Activated naive CD4-positive, alpha-beta T cell treated with anti-CD3 and anti-CD28 coated beads, Interleukin-2, amount 10 ng/mL, durations not matched to agents 7 days and 5 days (primary cell): ENCODE measurements at places on chromosomes 13 and 19.

GRCh38 chr13:22018076-22018835 is 347.4 kb downstream of the FGF9 start:
- DNase-seq, result no peak

DNA sequence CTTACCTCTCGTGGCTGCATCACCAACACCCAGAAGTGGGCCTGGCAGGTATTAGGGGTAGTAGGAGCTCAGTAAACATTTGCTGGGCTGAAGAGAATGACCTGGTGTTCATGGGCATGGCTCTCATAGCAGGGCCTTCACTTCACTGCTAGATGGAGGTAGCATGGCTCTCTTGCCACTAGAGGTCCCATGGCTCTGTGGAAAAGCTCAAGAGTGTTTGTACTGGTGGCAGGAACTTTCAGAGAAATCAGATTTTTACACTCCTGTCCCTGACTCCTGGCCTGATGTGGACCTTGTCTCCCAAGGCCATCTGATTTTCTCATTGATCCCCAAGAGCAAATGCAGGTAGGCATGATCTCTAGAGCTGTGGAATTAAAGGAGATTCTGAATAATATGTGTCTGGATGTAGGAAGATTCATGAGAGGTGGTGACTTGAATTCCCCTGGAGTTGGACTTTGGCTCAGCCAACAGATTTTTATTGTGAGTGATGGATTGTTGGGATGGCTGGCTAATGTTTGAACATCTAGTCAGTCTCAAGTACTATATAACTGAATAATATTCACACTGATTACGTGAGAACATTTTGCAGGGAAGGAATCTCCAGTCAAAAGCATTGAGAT is 5.7 kb downstream of the ZNF574 start:
- peak; percentile 35 for DNase-seq

- peak; percentile 63 for DNase-seq
Measured at GRCh38 chr19:34336781-34337271, 28.2 kb upstream of the GPI start.

DNA sequence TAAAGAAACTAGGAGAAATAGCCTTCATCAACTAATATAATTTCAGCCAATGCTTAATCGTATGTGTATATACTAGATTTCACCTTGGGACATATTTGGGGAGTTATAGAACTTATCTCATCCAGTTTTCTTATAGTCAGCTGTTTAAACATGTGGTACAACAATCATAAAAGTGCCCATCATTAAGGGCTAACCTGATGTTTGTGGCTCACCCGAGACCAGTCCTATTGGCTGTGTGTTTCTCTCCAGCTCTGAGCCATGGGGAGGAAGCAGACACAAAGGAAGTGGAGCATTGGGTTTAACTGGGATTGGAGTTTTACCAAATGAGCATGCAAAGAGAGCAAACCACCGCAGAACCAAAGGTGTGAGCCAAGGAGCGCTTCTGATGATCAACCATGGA is 114.3 kb upstream of the KLF12 start:
- DNase-seq, result no peak

- no peak for DNase-seq
Measured at GRCh38 chr13:84812789-84813188, 930.5 kb upstream of the SLITRK1 start.

- no peak for DNase-seq
Measured at GRCh38 chr13:80338781-80339562, 2.0 kb downstream of the SPRY2 start.

DNA sequence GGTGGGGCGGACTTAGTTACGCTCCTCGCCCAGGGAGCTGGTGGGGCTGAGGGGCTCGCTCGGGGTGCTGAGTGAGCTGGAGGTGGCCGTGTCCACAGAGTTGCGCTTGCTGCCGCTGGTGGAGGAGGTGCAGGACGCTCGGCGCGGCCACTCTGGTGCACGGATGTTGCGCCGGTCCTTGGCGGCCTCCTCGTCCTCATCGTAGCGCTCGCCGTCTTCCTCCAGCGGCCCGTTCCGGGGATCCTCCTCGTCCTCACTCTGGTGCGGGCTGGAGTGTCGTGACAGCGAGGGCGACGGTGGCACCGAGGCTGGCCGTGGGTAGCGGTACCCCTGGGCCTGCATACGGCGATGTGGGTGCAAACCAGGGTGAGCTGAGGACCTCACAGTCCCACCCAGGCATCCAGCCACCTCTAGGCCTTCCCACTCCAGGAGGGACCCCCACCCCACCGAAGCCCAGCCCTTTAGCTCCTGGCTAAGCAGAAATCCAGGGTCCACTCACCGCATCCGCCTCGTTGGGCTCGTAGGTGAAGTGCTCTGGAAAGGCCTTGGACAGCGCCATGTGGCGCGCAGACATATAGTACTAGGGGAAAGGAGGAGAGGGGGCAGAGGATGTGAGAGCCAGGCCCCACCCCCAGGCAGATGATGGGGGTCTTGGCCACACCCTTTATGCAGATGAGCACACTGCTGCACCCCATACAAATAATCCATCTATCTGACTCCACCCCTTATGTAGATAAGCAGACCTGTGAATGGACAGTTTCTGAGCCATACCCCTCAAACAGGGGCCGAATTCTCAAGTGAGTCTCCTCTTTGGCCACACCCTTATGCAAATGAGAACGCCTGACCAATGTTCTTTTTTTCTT is 4.4 kb downstream of the FTL start:
- DNase-seq, result no peak

- DNase-seq, result no peak
Measured at GRCh38 chr19:16232568-16232967, 34.9 kb downstream of the AP1M1 start.

DNA sequence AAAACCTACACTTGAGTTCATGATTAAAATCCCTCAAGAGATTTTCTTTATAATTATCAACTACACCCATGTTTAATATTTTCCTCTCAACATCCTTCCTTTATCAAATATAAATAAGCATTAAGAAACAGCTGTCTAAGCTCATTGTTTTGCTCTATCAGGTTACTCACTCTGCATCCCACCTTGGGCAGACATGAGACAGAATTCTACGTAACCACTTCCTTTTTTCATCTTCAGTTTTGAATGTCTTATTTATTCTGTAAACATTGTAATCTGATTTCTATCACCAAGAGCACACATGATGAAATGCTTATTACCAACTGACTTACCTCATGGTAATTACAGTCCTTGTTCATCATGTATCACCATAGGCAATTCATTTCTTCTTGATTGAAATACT is 1256.6 kb upstream of the ATXN8OS start:
- DNase-seq, result no peak

DNA sequence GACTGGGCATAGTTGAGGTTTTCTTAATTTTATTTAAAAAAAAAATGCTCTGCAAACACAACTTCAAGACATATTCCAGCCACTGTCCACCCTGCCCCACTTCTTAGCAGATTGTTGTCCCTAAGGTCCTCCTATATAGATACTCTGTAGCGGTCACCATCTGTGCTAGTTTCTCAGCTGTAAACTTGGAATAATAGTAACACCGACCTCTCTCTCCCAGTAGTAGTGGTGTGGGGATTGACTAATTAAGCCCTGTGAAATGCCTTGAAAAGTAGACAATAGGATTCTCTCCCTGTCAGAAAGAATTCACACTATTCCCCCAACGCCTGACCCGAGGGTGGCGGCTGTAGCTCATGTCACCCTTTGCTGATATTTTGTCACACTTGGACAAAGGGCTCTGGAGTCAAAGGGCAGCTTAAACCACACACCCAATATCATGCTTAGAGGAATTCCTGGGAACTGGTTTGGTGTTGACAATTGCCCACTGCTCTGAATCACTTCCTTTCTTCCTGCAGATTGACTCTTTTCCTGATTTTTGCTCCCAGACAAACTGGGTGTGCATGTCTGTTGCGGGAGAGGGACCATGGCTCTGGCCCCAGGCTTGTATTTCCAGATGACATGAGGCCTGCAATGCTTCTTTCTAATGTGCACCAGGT is 9.2 kb upstream of the SERP2 start:
- no peak for DNase-seq

DNA sequence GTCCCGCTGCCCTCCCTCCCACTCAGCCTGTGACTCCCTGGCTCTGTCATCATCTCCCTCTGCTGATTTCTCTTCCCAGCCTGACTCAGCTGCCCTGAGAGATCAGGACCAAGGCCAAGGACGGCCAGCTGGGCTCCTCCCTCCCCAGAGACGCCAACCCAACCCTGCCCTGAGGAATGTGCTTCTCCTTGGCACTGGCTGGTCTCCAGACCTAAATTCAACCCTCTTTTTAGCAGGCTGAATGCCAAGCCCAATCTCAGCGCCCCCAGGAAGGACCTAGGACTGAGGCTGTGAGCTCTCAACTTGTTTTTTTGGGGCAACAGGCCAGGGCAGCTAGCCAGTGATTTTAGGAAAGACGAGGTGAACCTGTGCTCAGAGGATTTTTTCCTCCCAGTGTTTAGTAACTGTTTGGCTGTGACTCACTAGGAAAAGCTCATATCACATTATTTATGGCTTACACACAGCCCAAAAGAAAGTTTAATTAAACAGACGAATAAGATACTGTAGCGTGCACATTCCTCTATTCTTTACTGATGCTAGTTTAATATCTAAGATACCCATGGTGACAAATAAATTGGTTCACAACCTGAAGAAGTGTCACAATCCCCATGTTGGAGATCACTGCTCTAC is 7.4 kb upstream of the IGFL1 start:
- no peak for DNase-seq

- no peak for DNase-seq
Measured at GRCh38 chr19:27752530-27753184, 1460.3 kb downstream of the UQCRFS1 start.

GRCh38 chr13:80250213-80250810 is 90.6 kb downstream of the SPRY2 start:
- no peak for DNase-seq

- no peak for DNase-seq
Measured at GRCh38 chr13:46633416-46633815, 80.4 kb downstream of the LRCH1 start.

GRCh38 chr13:38965281-38965680 is 25.4 kb downstream of the STOML3 start:
- DNase-seq, result no peak

DNA sequence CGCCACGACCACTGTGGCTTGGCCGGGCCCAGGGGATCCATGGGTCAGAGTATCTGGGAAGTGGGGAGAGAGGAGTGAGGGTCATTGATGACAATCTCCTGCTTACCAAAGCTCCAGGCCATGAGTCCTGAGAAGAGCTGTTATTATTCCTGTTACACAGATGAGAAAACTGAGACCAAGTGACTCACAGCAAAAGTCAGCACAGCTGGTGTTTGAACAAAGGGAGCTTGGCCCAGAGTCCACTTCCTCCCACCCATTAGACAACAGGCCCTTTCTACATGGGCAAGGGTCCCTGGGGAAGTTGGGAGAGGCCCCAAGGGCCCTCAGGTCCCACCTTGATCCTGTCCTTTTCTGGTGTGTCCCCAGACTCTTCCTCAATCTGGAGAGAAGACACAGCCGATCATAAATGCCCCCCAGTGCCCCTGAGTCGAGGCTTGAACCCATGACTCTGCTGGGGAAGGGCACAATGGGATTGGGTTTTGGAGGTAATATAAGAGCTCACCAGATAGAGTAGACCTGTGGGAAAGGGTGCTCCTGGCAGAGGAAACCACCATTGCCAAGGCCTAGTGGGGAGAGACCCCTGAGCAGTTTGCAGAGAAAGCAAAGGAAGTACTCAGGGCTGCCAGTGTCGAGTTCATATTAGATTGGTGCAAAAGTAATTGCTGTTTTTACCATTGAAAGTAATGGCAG is 6.8 kb downstream of the FUT6 start:
- no peak for DNase-seq

DNA sequence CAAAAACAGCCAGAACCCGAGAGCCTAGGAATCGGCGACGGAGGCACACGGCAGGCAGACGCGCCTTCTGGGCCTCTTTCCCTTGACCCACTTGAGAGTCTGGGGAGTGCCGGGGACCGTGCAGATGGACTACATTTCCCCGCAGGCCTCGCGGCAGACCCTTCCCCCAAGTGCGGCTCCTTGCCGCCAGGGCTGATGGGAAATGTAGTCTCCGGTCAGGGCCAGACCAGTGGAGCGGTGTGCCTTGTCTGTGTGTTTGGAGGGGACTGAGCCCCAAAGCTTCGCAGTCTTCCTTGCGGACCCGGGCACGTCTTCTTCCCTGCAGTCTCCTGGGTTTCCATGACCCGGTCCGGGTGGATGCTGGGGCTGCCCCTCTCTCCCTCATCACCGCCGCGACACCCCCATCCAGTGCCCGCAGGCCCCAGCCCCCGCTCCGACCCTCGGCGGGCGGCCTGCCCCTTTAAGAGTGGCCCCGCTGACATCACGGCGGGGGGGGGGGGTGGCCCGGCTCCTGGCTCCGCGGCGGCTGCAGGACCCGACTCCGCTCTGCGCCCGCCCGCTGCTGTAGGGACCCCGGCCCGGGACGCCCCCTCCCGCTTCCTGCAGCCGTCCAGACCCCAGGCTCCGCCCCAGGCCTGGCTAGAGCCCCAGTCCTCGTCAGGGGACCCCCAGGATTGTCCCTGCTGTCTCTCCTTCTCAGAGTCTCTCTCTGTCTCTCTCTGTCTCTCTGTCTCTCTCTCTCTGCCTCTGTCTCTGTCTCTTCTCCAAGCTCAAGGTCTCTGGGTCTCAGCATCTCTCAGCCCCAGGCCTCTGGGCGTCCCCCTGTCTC is 758 bp upstream of the CACNG7 start:
- peak; percentile 62 for DNase-seq

DNA sequence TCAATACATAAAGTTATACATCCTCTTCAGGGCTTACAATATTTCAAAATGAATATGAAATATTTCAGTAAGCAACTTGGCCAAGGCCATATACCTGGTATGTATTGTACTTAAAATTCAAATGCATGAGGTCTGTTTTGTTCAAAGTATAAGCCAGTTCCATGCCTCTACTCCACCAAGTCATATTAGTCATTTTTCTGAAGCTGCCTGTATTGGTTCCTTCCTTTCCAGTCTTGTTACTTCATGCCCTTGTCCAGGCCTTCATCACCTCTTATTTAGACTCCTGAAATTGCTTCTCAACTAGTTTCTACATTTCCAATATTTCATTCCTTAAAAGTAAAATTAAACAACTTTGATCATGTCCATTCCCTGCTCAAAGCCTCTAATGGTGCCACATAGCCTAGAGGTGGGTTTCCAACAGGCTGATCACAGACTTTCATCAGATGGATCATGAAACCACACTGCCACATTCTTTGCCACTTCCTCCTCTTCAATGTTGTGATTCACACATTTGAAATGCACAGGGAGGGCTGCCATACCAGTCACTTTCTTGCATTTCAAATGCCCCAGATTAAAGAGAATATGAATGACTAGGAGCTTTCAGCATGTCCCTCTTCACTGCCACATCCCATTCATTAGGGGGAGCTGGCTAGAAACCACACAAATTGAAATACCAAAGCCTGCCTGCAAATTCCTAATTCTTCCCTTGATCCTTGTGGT is 424.1 kb upstream of the DACH1 start:
- no peak for DNase-seq

GRCh38 chr13:20787180-20787579 is 13.4 kb upstream of the EEF1AKMT1 start:
- DNase-seq, result no peak
